ENCODE measurements at places on chromosomes 5 and 9.
A peak's percentile ranks its signal among the peaks of the same experiment; 100 is the strongest.

DNA sequence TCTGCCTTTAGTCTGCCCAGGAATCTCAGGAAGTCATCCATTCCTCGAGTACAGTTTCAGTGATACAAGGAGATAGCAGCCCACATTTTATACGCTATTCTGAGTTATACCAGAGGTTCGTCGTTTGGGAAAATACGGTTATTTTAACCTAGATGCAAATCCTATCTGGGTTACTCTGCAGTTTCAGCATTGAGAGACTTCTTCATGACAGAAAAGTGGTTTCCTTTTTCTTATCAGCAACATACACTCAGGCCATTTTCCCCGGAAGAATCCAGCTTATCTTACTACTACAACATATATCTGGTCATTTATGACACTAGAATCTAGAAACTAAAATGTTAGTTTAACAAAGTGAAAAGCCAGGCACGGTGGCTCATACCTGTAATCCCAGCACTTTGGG, 83.4 kb upstream of the IQGAP2 start:
- no peak for DNase-seq

DNA sequence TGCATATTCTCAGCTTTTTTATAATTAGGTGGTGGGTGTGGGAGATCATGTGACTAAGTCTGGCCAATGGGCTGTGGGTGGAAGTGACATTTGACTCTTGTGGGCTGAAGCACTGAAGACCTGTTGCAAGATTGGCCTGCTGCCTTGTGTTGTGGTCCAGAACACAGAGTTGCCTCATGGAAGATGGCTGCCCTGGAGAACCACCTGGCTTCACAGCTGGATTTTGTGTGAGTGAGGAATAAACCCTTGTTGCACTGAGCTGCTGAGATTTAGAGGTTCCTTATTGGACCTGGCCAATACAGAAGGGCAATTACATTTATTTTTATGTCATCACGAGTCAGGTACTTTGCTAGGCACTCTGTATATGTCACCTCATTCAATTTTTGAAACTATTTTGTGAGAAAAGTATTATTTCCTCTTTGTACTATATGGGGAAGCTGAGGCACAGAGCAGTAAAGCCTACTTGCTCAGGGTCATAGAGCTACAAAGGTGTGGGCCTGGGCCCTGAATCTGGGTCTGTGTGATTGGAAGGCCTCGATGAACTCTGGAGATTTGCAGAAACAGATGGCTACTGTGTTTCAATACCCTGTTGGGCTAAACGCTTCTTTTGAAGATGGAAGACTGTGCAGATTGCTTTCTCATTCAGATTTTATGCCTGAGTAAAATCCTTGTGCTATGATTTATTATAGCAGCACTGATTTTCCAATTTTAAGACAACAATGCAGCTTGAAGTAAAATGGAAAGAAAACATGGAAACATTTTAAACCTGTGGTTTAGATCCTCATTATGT, 71.2 kb upstream of the TBC1D2 start:
- DNase-seq = no peak

DNA sequence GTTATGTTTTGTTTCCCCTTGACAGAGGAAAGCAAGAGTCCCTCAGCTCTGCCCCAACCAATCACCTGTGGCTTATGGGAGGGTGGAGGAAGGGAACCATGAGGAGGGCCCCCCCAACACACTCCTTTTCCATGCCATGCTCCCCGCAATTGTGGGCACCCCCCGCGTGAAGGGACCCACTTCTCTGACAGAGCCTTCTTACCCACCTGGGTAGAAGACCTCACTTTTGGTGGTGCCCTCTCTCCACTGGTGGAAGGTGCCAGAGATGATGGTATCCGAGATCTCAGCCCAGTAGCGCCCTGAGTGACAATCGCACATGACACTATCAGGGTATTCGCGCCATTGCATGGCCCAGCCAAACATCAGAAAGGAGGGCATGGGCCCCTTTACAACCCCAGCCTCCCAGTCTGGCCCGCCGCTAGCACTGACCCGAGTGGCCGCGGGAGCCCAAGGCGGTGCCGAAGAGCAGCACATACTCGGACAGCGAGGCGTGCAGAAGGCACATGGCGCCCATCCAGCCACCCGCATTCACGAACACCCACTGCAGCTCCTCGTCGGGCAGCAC, 714 bp downstream of the SIGMAR1 start:
- no peak for DNase-seq

DNA sequence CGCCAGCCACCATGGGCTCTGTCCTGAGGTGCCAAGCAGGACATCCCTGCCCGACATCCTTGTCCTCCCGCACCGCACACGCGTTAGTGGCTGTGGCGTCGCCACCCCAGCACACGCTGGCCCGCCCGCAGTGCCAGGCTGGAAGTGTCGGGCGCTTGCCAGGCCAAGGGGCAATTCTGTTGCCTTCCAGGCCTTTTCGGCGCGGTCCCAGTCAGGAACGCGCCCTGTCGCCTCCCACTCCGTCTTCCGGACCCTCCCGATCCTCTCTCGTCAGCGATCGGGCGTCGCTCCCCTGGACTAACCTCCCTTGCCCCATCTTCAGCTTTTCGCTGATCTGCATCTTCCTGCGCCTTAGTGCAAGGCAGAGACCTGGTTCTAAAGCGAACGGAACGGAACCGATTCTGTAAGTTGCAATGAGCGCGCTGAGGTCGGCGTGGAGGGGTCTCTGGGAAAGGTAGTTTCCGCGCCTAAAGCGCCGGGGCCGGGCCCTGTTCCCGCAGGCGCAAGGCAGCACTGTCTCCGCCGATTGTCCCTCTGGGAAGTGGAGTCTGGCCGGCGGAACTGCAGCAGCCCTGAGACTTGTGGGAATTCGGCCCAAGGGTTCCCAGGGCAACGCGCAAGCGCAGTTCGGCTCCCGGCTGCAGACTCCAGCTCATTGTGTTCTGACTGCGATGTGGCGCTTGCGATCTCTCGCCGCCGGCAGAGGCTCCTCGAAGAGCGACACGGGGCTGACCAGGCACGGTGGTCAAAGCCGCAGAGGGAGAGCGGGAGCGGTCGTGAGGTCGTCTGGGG, at the start of gene ZNF454:
TSS of gene ZNF454 (plus strand) at position 630 of the 792 bp plus-strand sequence. CDS start 1,594 bp downstream, outside the sequence.
- peak; percentile 88 for DNase-seq

DNA sequence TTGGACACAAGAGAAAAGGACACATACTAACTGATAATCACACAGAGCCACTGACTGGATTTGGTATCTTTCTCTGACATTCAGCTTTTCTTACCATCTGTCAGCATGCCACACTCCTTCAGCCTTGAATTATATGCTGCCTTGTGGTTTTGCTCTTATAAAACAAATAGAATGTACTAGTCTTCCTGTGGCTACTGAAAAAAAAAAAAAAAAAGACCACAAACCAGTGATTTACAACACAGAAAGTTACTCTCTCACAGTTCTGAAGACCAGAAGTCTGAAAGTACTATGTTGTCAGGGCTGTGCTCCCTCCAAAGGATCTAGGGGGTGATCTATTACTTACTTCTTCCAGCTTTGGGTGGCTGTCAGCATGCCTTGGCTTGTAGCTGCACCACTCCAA, 82.3 kb downstream of the THBS4 start:
- DNase-seq = no peak

- no peak for DNase-seq
These were observed 24.5 kb downstream of the LHFPL2 start for GRCh38 chr5:78624011-78624541.

- no peak for DNase-seq
These were observed 148.4 kb upstream of the PANK3 start for GRCh38 chr5:168727547-168727946.

DNA sequence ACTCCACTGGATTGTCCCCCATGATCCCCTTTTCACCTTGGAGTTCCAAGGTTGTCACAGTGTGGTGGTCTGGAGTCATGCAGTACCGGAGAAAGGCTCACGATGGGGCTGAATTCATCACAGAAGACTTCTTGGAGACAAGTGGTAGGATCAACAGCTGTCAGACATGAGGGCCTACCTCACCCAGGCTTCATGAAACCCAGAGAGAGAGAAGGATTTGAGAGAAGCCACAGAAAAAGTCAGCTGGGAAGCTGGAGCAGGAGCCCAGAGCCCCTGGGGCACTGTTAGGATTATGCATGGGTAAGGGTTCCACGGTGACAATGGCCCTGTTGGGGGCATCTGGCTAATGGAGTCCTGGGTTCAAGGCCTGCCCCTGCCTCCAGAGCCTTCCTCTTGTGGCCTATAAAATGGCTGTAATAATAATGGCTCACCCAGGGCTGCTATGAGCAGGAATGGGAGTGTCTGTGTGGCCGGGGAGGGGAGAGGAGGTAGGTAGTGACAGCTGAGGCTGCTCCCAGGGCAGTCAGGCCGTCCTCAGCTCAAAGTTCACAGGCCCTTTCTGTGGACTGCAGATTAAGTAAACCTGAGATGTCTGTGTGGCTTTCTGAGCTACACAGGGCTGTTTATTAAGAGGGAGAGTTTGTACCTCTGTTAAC, 910 bp downstream of the TRIM14 start:
- DNase-seq = no peak

DNA sequence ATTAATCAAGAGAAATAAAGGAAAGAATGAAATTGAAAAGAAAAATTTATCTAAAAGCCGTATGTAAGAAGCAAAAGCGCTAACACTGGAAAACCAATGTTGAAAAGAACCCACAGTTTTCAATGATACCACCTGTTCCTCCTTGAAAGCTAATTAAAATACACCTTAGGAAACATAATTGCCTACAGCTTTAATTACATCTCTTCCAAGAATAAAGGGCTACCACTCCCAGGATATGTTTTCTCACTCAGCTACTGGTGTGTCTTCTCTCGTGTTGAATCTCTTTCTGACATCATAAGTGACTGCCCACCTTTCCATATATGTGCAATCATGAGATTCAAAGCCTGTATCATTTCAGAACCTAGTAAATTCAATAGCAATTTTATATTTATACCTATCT, 880.6 kb upstream of the DMAC1 start:
- no peak for DNase-seq

- no peak for DNase-seq
These were observed 280.7 kb downstream of the RFX3 start for GRCh38 chr9:3244963-3245653.

Data from kidney capillary endothelial cell (primary cell).